ENCODE measurements at places on chromosomes 2 and 18. TPM values are rescaled to one million over a fixed set of nuclear protein-coding genes. Genes with fewer than 3 reads are reported as not detected.

Gene SCYGR4
- total RNA-seq, result not detected

Gene IL1B
- not detected for total RNA-seq

DNA sequence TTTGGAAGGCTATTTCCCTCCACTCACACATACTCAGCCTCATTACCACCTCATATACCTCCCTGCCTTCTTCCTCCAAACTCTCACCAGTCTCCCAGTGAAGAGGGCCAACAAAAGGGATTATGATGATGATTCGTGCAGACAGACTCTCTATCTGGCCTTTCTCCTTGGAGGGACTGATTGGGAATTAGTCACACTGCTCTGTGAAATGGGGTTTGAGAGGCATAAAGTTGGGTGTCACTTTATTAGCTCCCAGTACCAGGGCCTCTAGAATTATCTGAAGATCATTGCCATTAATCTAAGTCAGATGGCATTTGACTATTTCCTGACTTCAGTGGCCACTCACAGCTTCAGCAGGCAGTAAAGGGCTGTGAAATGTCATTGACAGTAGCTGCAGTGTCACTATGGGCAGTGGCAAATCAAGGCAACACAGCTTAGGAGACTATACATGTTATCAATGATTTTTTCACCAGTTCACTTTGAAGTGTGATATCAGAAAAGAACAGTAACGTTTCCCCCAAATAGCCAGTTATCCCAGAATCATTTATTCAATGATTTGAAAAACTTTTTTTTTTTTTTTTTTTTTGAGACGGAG, 17.4 kb downstream of the CNRIP1 start:
- H3K4me1 ChIP-seq, result no peaks in the 10 kb centered on the region
- no peaks in the 10 kb centered on the region for H3K27me3 ChIP-seq

DNA sequence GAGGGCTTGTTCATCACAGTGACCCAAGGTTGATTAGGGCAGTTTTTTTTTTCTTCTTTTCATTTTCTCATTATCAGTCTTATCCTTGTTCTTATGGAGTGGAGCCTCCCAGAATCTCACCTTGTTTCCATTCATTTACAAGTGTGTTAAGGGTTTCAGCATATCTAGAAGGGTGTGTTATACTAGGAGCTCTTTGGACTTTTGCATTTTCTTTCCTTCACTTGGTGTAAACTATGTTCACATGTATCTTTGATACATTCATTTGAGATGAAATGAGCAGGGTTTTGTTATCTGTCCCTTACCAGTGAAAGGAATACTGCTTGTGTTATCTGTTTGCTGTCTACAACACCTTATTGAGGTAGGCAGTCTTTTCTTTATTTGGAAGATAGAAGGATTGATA, 96.7 kb downstream of the WDR7 start:
- DNase-seq, result no peak
- no peaks in the 10 kb centered on the region for H3K27me3 ChIP-seq
- H3K4me1 ChIP-seq, result no peaks in the 10 kb centered on the region
- no peak overlapping the region for H3K4me3 ChIP-seq
- H3K36me3 ChIP-seq, result no peaks in the 10 kb centered on the region

GRCh38 chr2:120103723-120104467, 91.0 kb downstream of the EPB41L5 start:
- no peaks in the 10 kb centered on the region for H3K27me3 ChIP-seq
- DNase-seq, result no peak
- no peaks in the 10 kb centered on the region for H3K4me1 ChIP-seq
- H3K36me3 ChIP-seq, result no peaks in the 10 kb centered on the region
- H3K27ac ChIP-seq, result no peak overlapping the region
- no peak overlapping the region for H3K4me3 ChIP-seq

Gene ALK
- 1.2 TPM for total RNA-seq

DNA sequence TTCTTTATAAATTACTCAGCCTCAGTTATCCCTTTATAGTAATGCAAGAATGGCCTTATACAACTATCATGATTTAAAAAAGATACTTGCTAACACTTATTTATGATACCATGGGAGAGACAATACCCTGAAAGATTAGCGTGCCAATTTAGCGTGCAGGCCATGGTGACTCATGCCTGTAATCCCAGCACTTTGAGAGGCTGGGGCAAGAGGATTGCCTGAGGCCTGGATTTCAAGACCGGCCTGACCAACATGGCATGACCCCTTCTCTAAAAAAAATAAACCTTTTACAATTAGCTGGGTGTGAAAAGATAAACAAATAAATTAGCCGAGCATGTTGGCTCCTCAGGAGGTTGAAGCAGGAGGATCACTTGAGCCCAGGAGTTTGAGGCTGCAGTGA, 493.4 kb upstream of the FSIP2 start:
- no peak for DNase-seq
- no peak overlapping the region for H3K4me3 ChIP-seq
- no peak overlapping the region for H3K27ac ChIP-seq
- no peaks in the 10 kb centered on the region for H3K27me3 ChIP-seq
- no peaks in the 10 kb centered on the region for H3K4me1 ChIP-seq
- H3K36me3 ChIP-seq, result no peaks in the 10 kb centered on the region
